Activated CD8-positive, alpha-beta memory T cell treated with anti-CD3 and anti-CD28 coated beads for 36 hours (primary cell): ENCODE measurements at places on chromosomes 2 and 18. TPM values are rescaled to one million over a fixed set of nuclear protein-coding genes. Genes with fewer than 3 reads are reported as not detected.

The AGXT gene
- not detected for total RNA-seq

The EMILIN1 gene
- total RNA-seq, result 0.69 TPM

The LYG2 gene
- not detected for total RNA-seq

The ALPI gene
- not detected for total RNA-seq

The CCDC178 gene
- total RNA-seq, result not detected

The CD302 gene
- 0.53 TPM for total RNA-seq

The SPHKAP gene
- total RNA-seq, result not detected

The EGR4 gene
- 0.25 TPM for total RNA-seq

The ASIC4 gene
- not detected for total RNA-seq

The ZFAND2B gene
- total RNA-seq, result 33.3 TPM

The C1GALT1C1L gene
- total RNA-seq, result not detected
